ENCODE measurements at places on chromosomes 5 and 9.

DNA sequence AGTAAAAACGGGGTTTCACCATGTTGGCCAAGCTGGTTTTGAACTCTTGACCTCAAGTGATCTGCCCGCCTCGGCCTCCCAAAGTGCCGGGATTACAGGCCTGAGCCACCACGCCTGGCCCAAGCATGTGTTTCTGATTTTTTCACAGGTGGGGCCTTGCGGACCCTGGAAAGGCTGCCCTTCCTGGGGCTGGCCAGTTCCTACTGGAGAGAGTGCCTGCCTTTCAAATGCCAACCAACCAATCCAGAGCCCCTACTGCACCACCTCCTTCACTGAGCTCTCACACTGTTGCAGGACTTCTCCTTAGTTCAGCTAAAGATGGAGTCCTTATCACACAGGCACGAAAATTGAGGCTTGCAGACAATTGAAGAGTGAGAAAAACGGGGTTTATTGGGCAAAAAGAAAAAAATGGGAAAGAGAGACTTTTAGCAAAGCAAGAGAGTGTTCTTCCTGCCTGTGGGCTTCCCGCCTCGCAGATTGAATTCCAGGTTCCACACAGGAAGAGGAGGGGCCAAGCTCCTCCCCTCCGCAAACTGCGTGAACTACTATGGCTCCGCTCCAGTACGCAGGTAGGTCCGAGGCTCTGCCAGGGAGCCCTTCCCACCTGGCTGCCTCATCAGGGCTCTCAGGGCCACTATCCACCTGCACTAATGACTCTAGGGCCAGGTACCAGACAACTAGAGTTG, 8.3 kb upstream of the CMBL start:
- DNase-seq: no peak

DNA sequence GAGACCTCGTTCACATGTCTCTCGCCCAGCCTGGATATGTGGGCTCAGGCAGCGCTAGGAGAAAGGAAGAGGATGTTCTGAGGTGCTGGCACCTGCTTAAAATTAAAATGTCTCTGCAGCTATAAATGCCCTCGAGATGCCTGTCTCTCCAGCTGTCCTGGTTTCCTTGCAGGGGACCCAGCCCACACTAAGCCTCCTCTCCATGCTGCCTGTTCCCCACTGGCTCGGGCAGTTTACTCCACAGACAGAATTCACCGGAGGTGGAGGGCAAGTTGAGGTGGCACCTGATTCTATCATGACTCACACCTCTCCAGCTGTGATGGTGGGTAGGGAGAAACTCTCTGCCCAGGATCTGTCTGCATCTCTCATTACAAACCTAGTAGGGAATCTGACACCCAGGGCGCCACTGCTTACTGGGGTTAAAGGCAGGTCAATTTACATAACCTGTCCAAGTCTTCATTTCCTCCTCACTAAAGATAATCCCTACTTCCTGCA, 420.9 kb downstream of the SPOCK1 start:
- peak; percentile 48 for DNase-seq

DNA sequence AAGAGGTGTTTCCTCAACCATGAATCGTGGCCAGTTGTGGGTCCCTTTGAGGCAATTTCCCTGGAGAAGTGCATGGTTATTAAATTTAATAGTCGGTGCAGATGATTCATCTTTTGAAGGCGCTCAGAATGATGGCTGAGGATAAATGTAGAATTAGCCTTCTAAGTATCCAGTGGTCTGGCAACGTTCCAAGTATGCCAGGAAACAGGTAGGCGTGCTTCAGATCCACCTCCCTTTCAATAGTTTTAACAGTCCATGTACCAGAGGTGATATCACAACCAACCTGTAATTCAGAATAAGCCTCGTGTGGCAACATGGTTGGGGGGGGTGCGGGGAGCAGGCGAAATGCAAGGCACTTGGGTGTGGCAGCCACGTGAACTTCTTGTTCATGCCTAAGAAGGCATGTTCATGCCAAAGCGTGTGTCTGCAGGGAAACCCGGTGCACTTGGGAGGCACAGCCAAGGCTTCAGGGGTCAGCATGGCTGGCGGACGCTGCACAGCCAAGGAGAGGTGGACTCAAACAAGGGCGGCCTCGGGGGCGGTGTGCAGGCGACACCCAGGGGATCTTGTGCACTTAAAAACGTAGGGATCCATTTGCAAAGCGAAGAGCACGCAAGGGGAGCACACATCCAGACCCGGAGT, 5.2 kb upstream of the NKD2 start:
- DNase-seq: no peak

- no peak for DNase-seq
Observed at GRCh38 chr9:127706836-127707241, at the start of gene CFAP157. TSS of gene CFAP157 (plus strand) at chr9:127706988. CDS start at chr9:127707032, 44 bp downstream.

DNA sequence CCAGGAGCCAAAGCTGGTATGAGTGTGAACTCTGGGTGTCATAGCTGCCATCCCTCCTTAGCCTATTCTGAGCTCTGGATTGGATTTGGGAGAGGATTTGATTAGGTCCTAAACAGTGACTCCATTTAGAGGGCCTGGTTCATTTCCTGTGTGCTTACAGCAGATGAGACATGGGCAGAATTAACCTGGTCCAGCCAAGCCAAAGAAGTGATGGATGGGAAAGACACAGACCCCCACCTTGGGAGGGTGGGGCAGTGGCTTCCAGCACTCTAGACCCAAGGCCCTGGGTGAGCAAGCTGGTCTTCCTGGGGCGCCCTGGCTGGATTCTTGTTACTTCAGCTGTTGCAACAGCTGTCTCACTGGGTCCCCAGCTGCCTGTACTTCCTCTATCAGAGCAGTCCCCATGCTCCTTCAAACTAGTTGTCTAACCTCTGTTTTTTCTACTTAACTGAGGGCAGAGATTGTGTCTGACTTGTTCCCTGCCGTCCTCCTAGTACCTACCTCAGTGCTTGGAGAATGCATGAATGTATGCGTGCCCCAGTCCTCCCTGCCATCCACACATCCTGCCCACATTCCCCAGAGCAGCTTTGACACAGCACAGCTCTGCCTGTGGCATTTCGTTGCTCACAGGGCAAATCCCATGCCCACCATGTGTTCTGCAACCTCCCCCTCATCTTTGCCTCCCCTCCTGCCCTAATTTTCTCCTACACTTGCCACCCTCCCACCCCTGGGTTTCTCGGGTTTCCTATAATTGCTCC, 115.9 kb downstream of the RGS3 start:
- peak; percentile 21 for DNase-seq

DNA sequence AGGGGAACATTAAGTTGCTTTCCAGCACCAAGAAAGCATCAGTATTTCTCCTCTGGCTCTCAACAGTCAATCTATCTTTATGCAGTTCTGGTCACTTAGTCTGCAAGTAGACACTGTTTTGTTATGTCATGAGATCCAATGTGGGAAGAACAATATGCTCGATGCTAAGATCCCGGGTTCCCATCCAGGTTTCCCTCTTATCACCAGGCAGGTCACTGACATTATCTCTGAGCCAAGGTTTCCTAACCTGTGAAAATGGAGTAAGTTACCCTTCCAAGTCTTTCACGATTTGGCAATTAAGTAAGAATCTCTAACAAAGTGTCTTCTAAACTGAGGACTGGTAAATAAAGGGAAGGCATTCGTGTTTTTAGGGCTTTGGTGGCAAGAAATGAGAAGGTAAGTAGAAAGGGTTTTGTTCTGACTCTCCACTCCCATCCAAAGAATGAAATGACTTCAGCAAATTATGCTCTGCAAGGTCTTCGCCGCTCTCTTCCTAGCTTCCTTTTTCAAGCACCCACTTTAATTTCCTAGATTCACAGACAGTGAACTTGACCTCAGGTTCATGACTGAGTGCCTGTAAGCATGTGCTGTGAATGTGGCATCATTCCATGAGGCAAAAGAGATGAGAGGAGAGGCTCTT, 86.4 kb downstream of the DCP2 start:
- DNase-seq: no peak

- no peak for DNase-seq
Observed at GRCh38 chr5:82628364-82628910, 350.3 kb upstream of the RPS23 start.
